ENCODE measurements at places on chromosomes 1 and 21.
A peak's percentile ranks its signal among the peaks of the same experiment; 100 is the strongest.

GRCh38 chr1:227392984-227393764 lies 74.9 kb upstream of the CDC42BPA start:
- DNase-seq: no peak

DNA sequence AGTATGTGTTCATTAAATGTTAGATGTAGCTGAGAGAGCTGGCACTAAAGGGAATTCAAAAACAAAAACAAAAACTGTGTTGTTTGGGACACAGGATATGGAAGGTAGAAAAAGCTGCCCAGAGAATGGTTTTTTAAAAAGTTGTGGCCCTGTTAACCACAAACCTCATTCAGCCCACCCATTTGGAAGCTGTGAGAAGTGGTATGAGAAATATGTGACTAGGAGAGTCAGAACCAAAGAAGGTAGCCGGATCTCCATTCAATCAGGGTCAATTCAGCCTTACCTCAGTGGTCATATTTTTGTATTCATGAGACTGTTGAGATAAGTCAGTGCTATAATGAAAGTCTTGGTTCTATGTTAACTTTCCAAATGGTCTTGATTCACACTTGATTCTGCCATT lies 29.8 kb upstream of the CACYBP start:
- peak; percentile 89 for DNase-seq

DNA sequence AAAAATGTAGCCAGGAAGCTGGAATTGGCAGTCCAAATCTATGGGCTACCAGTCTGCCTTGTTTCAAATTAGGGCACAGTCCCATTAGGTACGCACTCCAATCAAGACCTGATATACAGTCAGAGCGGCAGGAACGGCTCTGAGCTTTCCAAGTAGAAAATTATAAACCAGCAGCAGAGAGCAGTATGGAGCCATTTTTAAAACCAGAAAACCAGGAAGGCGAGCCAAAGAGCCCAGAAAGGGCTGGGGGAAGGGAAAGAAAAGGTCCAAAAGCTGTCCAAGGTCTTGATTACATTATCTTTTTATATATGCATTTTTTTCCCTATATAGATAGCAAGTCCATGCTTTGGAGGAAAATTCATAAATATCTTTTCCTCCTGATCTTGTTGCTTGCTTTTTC lies 719.0 kb downstream of the RWDD3 start:
- DNase-seq: peak; percentile 56

- DNase-seq: no peak
These were observed 59.0 kb upstream of the FASLG start for GRCh38 chr1:172599912-172600311.

GRCh38 chr1:223815865-223816264 lies 29.9 kb downstream of the TP53BP2 start:
- peak; percentile 47 for DNase-seq

DNA sequence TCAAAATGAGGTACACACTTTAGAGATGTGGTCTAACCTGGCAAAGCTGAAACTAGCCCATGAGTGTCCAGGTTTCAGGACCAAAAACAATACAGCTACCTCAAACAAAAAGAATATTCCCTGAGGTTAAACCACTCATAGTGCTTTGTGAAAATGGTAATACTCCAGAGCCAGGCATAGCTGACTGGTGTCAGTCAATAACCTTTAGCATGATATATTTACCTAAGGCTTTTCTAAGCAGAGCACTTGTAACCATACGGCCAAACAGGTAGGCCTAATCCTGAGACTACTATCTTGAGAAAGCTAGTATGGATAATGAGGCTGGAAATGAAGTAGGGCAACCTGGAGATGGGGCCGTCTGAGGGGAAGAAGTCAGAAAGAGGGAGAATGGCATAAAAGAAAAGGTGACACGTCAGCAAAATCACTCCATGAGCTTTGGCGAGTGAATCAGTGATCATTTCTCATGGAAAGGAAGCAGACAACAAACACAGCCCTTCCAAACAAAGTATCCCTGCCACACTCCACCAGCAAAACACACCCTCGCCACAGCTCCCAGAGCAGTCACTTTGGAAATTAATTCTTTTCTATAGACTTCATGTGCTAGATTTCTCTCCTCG lies 1.7 kb upstream of the LRRC52 start:
- DNase-seq: no peak

GRCh38 chr1:107559881-107560280 lies 405.1 kb downstream of the VAV3 start:
- peak; percentile 56 for DNase-seq

DNA sequence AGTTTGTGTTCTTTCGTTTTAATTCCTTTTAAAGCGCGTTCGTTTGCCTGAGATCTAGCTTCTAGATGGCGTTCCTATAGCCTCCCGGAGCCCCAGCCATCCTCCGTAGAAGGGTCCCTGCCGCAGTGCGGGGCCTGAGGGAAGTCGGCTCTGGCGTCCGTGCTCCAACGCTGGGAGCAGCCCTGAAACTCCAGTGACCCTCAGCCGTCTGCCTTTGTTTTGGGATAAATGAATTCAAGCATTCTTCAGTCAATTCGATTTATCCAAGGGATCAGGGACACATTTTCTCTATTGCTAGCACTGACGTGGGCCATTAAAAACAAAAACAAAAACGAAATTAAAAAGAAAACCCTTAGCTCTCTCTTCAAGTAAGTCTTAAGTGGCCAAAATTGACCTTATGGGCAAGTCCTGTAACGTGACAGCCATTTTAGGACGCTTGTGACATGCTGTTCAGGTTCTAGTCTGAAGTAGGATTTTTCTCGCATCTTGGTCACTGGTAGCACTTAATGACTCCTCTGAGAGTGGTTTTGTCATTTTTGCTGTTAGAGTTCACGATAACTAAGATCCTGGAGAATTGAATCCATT lies 742 bp upstream of the HSPA13 start:
- DNase-seq: no peak

DNA sequence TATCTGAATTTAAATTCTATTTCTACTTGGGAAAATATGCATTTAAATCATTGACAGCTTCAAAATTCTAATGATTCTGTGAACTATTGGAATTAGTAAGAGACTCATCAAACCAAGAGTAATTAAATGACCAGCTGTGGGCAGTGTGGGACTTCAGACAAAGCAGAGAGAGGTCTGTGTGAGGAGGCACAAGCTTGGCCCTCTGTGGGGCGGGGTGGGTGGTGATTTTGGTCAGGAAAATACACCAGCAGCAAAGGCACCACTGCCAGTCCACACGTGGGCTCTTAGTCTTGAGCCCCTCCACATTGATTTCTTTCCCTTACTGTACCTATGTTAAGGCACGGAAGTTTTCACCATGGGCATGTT lies 39.2 kb upstream of the RAB4A start:
- DNase-seq: no peak

- DNase-seq: no peak
These were observed 100.3 kb upstream of the DMRTA2 start for GRCh38 chr1:50523548-50523947.

- no peak for DNase-seq
These were observed 81.6 kb downstream of the ADSS2 start for GRCh38 chr1:244370060-244370637.

- DNase-seq: peak; percentile 40
These were observed 39.4 kb upstream of the SPOCD1 start for GRCh38 chr1:31855038-31855845.

- peak; percentile 20 for DNase-seq
These were observed 8.6 kb downstream of the NECTIN4 start for GRCh38 chr1:161080441-161081405.

Measured in astrocyte of the hippocampus (primary cell).